ENCODE measurements at places on chromosomes 13 and 19. TPM values are rescaled to one million over a fixed set of nuclear protein-coding genes. Genes with fewer than 3 reads are reported as not detected.

Gene NLRP11
- total RNA-seq = not detected

Gene ZNF567
- 2.3 TPM for total RNA-seq

Gene ZNF443
- total RNA-seq = 2.0 TPM

Gene KIR3DL1
- total RNA-seq = not detected

Gene CEACAM3
- not detected for total RNA-seq

Gene LAIR1
- not detected for total RNA-seq

Gene RNF113B
- total RNA-seq = not detected
